ENCODE measurements at places on chromosomes 3 and 15.

- no peak for DNase-seq
These were observed 772.2 kb upstream of the ALCAM start for GRCh38 chr3:104594491-104594890.

DNA sequence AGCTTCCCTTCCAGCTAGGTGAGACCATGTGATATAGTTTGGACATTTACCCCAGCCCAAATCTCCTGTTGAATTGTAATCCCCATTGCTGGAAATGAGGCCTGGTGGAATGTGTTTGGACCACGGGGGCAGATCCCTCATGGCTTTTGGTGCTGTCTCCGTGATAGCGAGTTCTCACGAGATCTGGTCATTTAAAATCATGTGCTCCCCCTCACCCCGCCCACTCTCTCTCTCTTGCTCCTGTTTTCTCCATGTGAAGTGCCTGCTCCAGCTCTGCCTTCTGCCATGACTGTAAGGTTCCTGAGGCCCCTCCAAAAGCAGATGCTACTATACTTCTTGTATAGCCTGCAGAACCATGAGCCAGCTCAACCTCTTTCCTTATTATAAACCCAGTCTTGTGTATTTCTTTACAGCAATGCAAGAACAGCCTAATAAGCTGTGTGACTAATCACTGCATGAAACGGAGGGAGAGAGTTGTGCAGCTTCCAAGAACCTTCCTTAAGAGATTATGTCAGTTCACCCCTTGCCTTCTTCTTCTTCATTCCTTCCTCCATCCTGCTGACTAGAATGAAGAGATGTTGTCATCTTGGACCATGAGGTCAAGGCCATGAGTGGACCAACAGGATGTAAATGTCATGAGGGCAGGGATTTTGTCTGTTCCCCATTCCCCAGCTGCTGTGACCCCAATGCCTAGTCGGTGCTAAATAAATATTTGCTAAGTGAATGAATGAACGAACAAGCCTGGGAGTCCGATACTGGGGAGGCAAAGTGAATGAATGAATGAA lies 91.0 kb downstream of the CPN2 start:
- peak; percentile 55 for DNase-seq

DNA sequence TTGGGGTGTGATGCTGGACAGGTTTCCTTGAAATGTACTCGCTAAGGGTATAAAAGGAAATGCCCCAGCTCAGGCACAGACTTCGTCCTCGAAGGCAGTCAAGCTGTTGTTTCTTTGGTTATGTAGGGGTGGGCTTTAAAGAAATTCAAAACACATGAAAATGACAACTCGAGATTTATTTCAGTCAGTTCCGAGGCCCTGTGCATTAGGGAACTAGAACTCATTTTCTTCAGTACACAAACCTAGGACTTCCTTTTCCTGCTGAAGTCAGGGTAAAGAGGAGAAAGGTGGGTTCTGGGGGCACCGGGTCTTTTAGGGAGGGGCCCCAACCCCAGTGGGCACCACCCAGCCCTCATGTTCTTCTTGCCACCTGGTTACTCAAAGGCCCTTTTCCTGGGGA lies 7.7 kb downstream of the CCR9 start:
- no peak for DNase-seq

DNA sequence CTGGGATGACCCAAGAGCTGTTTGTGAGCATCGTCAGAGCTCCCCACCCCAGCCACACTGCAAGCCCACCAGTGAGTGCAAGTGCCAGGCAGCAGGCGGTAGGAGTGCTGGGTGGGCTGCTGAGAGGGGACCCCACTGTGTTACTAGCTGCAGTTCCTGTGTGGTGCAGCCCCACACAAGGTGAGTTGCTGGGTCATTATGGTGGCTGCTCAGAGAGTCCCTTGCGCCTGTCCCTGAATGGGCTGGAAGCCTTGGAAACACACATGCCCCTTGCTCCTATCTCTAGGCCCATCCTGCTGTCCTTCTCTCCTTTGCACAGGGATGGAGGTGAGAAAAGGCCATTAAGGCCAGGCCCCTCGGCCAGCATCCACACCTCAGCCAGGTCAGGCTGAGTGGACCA lies 83.7 kb downstream of the SEC22A start:
- DNase-seq = peak; percentile 40

DNA sequence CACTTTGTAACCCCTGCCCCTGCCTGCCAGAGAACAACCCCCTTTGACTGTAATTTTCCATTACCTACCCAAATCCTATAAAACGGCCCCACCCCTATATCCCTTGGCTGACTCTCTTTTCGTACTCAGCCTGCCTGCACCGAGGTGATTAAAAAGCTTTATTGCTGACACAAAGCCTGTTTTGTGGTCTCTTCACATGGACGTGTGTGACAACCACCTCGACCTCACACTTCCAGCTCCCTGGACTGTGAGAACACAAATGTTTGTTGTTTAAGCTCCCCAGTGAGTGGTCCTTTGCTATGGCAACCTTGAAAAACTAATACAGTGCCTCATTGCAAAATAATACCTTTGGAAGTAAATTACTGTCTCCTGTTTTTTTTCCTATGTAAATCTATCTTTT lies 299.2 kb upstream of the POU1F1 start:
- DNase-seq = no peak

GRCh38 chr3:88198121-88198520 lies 48.4 kb downstream of the C3orf38 start:
- DNase-seq = no peak

All from right atrium auricular region (tissue), 2 donors.